ENCODE measurements at places on chromosomes 2 and 18.

- DNase-seq: no peak
Measured at GRCh38 chr2:109486711-109487535, 126.8 kb downstream of the SEPTIN10 start.

- DNase-seq: peak; percentile 58
Measured at GRCh38 chr2:193272011-193272410, 1077.3 kb upstream of the TMEFF2 start.

DNA sequence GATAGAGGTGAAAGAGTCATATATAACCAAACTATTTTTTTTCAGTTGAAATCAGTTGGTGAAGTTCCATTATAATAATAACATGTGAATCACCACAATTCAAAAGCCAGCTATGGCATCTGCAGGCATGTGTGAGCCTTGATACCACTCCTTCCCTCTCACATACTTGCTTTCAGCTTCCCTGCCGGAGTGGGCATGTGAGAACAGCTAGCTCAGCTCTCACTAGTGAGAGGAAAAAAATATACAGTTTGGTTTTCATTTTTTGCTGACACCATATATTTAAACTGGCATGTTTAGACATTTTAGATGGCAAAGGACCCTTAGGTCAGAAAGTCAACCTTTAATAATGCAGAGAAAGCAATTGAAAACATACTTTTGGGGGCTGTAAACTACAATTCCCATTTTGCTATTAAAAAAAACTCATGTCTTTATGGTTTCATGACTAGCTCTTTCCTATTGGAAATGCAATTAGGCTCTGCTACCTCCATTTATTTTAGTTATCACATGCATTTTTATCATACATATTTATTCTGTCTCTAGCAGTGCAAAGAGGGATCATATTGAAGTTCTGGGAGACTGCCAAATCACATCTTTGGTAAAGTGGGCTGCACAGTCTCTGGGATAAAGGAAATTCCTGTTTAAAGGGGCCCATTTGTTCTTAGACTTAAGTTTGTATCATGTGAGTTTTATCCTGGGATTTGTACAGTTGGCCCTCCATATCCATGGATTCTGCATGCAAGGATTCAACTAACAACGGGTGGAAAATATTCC lies 33.2 kb upstream of the SLC40A1 start:
- DNase-seq: peak; percentile 28

DNA sequence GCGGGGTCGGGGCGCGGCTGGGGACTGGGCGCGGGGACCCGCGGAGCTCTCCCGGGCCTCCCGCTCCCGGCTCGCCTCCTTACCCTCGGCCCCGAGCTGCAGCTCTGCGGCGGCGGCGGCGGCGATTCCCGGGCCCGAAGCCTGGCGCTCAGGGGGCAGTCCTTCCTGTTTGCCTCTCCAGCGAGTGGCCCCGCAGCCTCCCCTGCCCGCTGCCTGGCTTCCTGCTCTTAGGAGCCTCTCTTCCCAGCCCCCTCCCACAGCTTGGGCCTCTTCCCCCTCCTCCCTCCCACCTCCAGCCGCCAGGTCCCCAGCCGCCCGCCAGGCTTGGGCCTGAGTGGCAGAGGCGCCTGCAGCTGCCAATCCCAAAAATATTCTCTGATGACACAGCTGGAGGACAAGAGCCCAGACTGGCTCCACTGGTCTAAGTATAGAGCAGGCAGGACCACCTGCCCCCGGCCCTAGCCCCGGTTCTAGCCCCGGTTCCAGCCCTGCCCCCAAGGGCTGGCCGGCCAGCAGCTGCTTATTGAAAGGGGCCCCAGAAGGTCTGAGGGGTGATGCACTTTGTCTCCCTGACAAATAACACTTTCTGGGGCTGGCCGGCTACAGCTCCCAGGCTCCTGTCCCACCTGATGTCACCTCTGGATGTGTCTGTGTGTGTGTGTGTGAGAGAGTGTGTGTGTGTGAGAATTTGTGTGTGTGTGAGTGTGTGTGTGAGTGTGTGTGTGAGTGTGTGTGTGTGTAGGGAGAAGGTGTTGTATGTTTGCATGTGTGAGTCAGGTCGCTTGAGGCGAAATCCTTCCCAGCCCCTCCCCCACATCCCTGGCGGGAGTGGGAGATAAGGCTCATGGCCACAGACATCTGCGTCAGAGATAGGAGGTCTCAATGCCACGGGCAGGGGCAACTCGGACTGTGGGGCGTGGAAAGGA lies at the start of gene OBSL1:
Gene OBSL1 (minus strand): TSS at position 229 of the 926 bp plus-strand sequence. CDS start 307 bp downstream, outside the sequence.
- peak; percentile 65 for DNase-seq

- DNase-seq: no peak
Measured at GRCh38 chr2:197847651-197848401, 43.4 kb downstream of the PLCL1 start.

DNA sequence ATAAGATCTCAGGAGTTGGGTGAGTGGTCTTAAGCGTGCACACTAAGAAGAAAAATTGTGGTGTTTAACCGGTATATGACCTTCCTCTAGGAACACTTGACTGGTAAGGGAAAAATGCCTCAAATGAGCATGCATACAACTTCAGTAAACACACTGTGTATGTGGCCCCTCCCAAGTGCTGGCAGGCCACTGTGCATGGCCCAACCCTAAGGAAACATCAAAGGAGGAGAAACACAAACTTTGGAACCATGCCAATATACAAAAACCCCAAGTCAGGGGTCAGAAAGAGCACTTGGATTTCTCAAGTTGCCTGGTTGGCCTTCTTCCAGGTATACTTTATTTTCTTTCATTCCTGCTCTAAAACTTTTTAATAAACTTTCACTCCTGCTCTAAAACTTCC lies 308.9 kb upstream of the LRRTM4 start:
- DNase-seq: no peak

GRCh38 chr2:233002829-233003657 lies 10.0 kb downstream of the NGEF start:
- no peak for DNase-seq

GRCh38 chr2:44212302-44212701 lies 43.6 kb downstream of the PPM1B start:
- no peak for DNase-seq

- no peak for DNase-seq
Measured at GRCh38 chr18:74513883-74514205, 17.7 kb downstream of the CNDP2 start.

GRCh38 chr2:72204156-72204785 lies 56.6 kb upstream of the CYP26B1 start:
- no peak for DNase-seq

DNA sequence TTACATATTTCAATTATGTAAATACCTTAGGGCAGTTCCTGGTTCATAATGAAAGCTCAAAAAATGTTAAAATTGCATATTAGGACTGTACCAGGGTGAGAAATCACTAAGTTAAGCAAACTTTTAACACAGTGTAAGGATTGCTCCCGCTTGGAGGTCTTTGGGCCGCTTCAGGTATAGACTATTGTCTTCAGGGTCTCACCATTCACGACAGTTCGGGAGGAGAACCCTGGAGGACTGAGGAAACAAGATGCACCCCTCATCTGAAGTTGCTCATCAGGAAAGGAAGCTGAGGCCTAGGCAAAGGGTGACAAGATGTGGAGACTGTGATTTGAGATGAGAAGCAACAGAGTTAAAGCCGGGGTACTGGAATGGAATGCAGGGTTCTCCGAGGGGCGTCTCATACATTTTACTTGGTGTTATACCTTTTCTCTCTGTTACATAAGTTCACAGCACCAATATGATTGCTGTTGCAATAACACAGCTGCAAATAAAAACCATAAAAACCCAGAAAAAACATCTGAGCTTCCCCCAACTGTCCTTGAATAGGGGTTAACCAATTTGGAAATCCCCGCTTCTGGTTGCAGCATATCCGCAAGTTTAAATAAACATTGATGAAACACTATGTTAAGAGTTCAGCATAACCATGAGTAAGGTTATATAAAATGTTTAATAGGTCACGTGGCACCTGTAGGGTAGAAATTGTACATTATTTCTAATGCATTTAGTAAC lies 40.1 kb downstream of the FBXO48 start:
- peak; percentile 82 for DNase-seq

GRCh38 chr2:219566640-219567039 lies 4.7 kb downstream of the OBSL1 start:
- no peak for DNase-seq

GRCh38 chr2:199751492-199752120 lies 99.4 kb downstream of the FTCDNL1 start:
- no peak for DNase-seq

DNA sequence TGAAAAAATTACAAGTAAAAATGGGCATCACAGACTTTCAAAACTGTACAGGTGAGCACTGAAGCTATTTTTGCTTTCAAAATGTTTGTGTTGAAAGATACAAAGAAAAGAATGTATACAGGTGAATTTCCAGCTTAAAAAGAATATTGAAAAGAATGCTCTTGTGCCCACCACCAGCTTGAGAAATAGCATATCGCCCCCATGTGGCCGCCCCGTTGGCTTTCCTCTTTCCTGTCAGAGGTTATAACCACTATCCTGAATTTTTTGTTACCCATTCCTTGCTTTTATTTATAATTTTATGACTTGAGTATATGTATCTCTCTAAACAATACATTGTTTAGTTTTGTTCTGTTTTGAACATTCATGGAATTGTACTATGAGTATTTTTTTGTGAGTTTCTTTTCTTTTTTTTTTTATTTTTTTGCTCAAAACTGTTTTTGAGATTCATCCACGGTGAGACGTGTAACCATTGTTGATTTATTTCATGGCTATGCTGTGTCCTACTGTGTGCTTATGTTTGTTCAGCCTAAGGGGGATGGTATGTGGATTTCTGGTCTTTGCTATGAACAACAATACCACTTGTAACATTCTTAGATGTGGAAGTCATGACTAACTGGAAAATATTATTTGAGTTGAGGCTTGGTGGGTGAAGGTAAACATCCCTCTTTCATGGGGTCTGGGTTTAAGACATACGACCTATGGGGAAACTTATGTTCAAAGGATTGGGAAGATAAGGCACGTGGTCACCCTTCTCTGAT lies 11.6 kb downstream of the TRPM8 start:
- DNase-seq: peak; percentile 17

DNA sequence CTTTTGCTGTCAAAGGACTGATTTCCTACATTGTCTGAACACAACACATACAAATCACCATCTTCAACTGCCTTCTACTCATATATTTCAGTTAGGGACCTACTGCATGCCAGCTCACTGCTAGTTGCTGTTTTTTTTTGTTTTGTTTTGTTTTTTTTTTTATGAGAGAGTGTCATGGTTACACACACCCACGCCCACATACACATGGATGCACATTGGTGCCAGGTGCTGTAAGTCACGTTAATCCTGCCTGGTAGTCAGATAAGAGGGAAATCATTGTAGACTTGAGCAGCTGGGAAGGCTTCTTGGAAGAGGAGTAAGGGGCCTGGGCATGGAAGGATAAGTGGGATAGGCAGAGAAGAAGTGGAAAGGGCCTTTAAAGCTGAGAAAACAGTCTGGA lies 209.9 kb downstream of the TDRD15 start:
- DNase-seq: no peak

DNA sequence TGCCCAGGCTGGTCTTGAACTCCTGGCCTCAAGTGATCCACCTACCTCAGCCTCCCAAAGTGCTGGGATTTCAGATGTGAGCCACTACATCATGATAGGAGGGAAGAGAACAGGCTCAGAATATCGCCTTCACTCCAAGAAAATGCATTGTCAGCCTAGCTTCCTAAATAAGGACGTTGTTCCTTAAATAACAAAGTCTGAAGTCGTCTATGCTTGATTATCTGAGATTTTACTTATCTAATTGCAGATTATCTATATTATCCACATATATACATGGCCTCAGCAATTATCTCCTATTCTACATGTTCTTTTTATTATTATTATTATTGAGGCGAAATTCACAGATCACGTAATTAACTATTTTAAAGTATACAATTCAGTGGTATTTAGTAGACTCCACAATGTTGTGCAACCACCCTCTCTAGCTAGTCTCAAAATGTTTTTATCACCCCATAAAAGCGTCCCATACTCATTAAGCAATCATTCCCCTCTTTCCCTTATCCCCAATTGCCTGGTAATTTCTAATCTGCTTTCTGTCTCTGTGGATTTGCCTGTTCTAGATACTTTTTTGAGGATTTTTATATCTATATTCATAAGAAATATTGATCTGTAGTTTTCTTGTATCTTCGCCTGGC lies 95.1 kb upstream of the RFX8 start:
- DNase-seq: no peak

All from suppressor macrophage (primary cell).